ENCODE measurements at places on chromosomes 4 and X. TPM values are rescaled to one million over a fixed set of nuclear protein-coding genes. Genes with fewer than 3 reads are reported as not detected.

- no peak overlapping the region for H3K4me3 ChIP-seq
- H3K36me3 ChIP-seq: no peaks in the 10 kb centered on the region
- H3K27ac ChIP-seq: no peak overlapping the region
- no peaks in the 10 kb centered on the region for H3K27me3 ChIP-seq
- peak; percentile 0 for DNase-seq
Measured at GRCh38 chrX:93422693-93423092, 250.7 kb downstream of the NAP1L3 start.

DNA sequence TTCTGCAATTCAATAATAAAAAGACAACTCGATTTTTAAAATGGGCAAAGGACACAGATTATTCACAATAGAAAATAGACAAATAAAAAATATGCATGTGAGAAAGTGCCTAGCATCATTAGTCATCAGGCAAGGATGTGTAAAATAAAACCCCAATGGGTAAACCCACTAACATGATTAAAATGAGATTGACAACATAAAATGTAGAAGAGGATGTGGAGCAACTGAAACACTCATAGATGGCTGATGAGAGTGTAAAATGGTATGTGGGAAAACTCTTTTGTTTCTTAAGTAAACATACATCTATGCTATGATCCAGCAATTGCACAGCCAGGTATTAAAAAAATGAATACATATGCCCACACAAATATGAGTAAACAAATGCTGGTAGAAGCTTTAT lies 177.6 kb downstream of the IQCM start:
- no peak overlapping the region for H3K4me3 ChIP-seq
- H3K4me1 ChIP-seq: no peaks in the 10 kb centered on the region
- H3K27me3 ChIP-seq: no peaks in the 10 kb centered on the region
- no peak for DNase-seq
- no peak overlapping the region for H3K27ac ChIP-seq

DNA sequence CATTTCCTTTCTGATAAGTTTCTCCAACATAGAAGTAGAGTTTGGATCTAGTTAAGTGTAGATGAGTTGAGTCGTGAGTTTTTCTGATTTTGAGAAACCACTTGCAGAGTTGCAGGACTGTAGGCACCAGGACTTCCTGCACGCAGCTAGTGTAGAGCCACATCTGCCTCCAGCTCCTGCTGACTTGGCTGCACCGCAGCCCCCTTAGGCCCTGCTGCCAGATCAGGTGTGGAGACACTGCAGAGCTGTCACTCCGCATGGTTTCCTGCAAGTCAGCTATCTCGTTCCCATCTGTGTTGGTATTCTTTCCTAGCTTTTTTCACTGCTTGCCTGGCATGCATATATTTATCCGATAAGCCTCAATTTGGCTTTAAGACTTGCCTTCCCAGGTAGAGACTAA lies 48.9 kb downstream of the PCDH7 start:
- no peaks in the 10 kb centered on the region for H3K27me3 ChIP-seq
- DNase-seq: no peak
- H3K36me3 ChIP-seq: no peaks in the 10 kb centered on the region
- no peaks in the 10 kb centered on the region for H3K4me1 ChIP-seq
- H3K27ac ChIP-seq: no peak overlapping the region
- no peak overlapping the region for H3K4me3 ChIP-seq

DNA sequence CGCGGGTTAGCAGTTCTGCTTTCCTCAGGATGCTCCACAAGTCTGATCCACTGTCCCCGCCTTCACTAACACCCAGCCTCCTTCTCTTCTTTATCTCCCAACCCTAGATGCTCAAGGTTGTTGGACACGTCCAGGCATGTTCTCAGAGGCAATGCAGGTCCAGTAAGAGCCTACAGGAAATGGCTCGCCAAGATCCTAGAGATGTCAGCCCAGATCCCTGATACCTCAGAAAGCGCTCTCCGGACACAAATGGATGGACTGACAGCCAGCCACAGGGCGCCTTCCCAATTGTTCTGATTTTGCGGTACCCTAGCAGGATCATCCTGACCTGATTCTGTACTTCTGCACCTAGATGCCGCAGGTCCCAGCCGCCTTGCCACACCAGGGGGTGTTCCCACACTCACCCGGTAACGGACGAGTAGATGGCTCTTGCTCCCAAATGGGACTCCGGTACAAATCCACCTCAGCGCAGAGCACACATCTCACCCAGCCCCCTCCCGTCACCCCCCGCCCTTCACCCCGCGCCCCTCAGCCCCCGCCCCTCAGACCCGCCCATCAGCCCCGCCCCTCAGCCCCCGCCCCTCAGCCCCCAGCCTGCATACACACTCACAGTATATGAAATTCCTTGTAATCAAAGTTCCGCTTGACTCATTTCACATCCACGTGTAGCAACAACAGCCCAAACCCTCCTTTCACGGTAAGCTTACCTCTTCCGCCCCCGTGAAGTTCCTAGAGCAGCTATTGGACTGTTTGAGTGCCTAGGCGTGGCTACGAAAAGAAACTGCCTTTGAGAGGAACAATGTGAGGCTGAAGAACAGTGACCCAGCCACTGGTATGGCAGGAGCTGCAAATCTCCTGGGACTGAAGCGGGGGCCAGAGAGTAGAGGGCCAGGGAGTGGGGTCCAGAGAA lies at the start of gene EDA2R:
Gene EDA2R, minus strand, starts transcription at position 488 of the 910 bp plus-strand sequence. CDS start 23,058 bp downstream, outside the sequence.
- peaks cover 38% of the 10 kb centered on the region for H3K4me1 ChIP-seq
- DNase-seq: peak; percentile 85
- no peaks in the 10 kb centered on the region for H3K36me3 ChIP-seq
- H3K27me3 ChIP-seq: no peaks in the 10 kb centered on the region
- peak within 1 kb of the TSS; percentile 74 for H3K4me3 ChIP-seq
- H3K27ac ChIP-seq: peak within 1 kb of the TSS; percentile 65

Gene SLC7A11
- total RNA-seq: 11.9 TPM

DNA sequence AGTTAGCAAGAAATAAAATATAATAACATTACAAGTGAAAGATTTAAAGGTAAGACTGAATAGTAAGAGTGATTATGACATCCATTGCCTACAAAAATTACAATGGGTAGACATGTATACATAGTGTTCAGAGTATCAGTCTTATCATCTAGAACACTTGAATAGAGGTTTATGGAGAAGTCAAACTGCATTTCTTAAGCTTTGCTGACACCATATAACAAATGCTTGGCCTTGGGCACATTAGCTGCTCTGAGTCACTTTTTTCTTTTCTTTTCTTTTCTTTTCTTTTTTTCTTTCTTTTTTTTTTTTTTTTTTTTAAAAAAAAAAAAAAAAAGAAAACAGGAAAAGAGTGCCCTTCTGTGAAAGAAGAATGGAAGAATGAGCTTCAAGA lies 220.0 kb downstream of the SPCS3 start:
- no peaks in the 10 kb centered on the region for H3K27me3 ChIP-seq
- no peaks in the 10 kb centered on the region for H3K36me3 ChIP-seq
- no peak for DNase-seq
- H3K27ac ChIP-seq: no peak overlapping the region
- no peak overlapping the region for H3K4me3 ChIP-seq

Gene UGT2B7
- 41.9 TPM for total RNA-seq

DNA sequence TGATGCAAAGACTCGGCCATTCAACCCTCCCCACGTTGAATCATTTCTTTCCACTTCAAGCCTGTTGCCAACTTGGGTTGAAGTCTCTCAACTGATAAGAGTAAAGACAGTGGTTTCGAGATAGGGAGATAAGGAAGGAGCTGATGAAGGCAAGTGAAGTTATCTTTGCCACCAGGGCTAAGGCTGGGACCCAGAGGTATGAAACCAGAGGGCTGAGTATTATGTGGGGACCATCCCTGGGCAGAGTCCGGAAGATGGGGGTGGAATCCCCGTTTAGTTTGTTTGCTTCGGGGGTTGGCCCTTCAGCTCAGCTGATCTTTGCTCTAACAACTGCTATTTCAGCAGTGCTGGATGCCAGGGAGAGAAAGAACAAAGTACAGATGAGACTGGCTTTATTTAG lies 2.3 kb upstream of the XPNPEP2 start:
- peak; percentile 39 for DNase-seq
- no peaks in the 10 kb centered on the region for H3K27me3 ChIP-seq
- H3K4me3 ChIP-seq: peak overlapping the region; percentile 33
- no peak overlapping the region for H3K27ac ChIP-seq
- H3K4me1 ChIP-seq: peaks cover 49% of the 10 kb centered on the region

Gene CLCN4
- total RNA-seq: 2.6 TPM

Gene FGG
- total RNA-seq: 2,423 TPM

Gene CSAG3
- total RNA-seq: not detected

GRCh38 chrX:150062292-150063137 lies 124.2 kb upstream of the EOLA2 start:
- no peaks in the 10 kb centered on the region for H3K36me3 ChIP-seq
- H3K27ac ChIP-seq: no peak overlapping the region
- no peaks in the 10 kb centered on the region for H3K27me3 ChIP-seq
- no peak for DNase-seq
- H3K4me3 ChIP-seq: no peak overlapping the region

GRCh38 chrX:124902953-124903352 lies 416.7 kb upstream of the TEX13C start:
- DNase-seq: no peak
- no peaks in the 10 kb centered on the region for H3K4me1 ChIP-seq
- H3K36me3 ChIP-seq: no peaks in the 10 kb centered on the region

Gene GLOD5
- total RNA-seq: 0.93 TPM

Gene GAGE2A
- not detected for total RNA-seq

- H3K4me3 ChIP-seq: no peak overlapping the region
- H3K27ac ChIP-seq: no peak overlapping the region
- no peaks in the 10 kb centered on the region for H3K36me3 ChIP-seq
- no peaks in the 10 kb centered on the region for H3K27me3 ChIP-seq
Measured at GRCh38 chr4:82057990-82058544, 315.7 kb downstream of the HNRNPD start.

Gene CCDC160
- total RNA-seq: not detected

DNA sequence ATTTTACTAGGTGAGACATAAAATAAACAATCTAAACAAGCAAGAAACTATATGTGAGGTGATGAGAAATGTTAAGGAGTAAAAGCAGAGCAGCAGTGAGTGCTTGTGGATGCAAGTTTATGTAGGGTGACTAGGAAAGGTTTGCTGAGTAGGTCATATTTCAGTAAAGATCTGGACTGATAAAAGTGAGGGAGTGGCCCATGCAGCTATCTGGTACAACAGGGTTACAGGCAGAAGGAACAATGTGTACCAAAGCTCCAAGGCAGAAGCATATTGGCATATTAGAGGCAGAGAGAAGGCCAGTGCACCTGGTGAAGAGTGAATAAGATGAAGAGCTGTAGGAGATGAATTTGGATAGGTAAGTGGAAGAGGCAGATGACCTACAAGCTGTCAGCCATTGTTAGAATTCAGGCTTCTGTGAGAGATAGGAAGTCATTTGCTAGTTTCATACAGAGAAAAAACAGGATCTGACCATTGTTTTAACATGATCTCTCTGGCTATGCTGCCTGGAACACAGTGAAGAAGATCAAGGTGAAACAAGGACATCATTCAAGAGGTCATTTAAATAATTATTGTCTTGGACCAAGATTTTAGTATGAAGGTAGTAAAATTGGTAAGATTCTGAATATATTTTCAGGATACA lies 274.6 kb downstream of the ANKRD50 start:
- no peaks in the 10 kb centered on the region for H3K27me3 ChIP-seq
- H3K27ac ChIP-seq: no peak overlapping the region
- H3K4me1 ChIP-seq: no peaks in the 10 kb centered on the region
- DNase-seq: no peak
- H3K4me3 ChIP-seq: no peak overlapping the region

- H3K4me3 ChIP-seq: no peak overlapping the region
- H3K27ac ChIP-seq: no peak overlapping the region
- H3K36me3 ChIP-seq: 0 out of 3 replicates have a peak, but pooled peaks cover 3% of the 10 kb centered on the region
- H3K27me3 ChIP-seq: no peaks in the 10 kb centered on the region
- H3K4me1 ChIP-seq: peaks cover 24% of the 10 kb centered on the region
Measured at GRCh38 chrX:129846716-129847115, 3.0 kb upstream of the ZDHHC9 start.

Gene SLC6A14
- 43.2 TPM for total RNA-seq

Gene HSFX2
- not detected for total RNA-seq

- H3K27me3 ChIP-seq: no peaks in the 10 kb centered on the region
- no peak for DNase-seq
- H3K4me1 ChIP-seq: no peaks in the 10 kb centered on the region
- H3K36me3 ChIP-seq: no peaks in the 10 kb centered on the region
Measured at GRCh38 chrX:53456254-53456653, 22.1 kb upstream of the HSD17B10 start.

- no peaks in the 10 kb centered on the region for H3K36me3 ChIP-seq
- H3K4me1 ChIP-seq: no peaks in the 10 kb centered on the region
- no peak overlapping the region for H3K27ac ChIP-seq
Measured at GRCh38 chr4:59247032-59247431, 1953.1 kb upstream of the ADGRL3 start.

- H3K27ac ChIP-seq: no peak overlapping the region
- no peak overlapping the region for H3K4me3 ChIP-seq
- no peak for DNase-seq
- H3K27me3 ChIP-seq: no peaks in the 10 kb centered on the region
Measured at GRCh38 chr4:76659103-76659490, 224.1 kb downstream of the SHROOM3 start.

Gene CXorf38
- total RNA-seq: 6.7 TPM

GRCh38 chrX:153934148-153934761 lies 582 bp downstream of the NAA10 start:
- H3K4me3 ChIP-seq: peak overlapping the region; percentile 81
- peaks cover 13% of the 10 kb centered on the region for H3K4me1 ChIP-seq
- peak overlapping the region; percentile 40 for H3K27ac ChIP-seq
- no peaks in the 10 kb centered on the region for H3K27me3 ChIP-seq
- H3K36me3 ChIP-seq: 0 out of 3 replicates have a peak, but pooled peaks cover 8% of the 10 kb centered on the region
- no peak for DNase-seq

DNA sequence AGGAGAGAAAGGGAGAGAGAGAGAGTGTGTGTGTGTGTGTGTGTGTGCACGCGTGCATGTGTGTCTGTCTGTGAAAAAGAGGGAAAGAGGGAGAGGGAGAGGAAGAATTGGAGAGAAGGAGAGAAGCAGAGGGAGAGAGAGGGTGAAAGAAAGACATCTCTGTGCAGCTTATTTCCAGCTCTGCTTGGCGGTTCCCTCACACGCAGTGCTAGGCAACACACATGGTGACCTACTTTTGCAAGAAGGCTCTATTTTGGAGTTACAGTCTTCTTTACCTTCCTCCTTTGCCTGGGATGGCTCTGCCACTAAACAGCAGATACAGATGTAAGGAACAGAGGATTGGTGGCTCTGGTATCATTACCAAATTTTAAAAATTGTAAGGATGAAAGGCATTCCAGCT lies 40.1 kb downstream of the SLC16A2 start:
- no peak for DNase-seq
- H3K27me3 ChIP-seq: no peaks in the 10 kb centered on the region

GRCh38 chrX:136032370-136032769 lies 47.1 kb downstream of the SLC9A6 start:
- H3K4me1 ChIP-seq: no peaks in the 10 kb centered on the region
- no peak overlapping the region for H3K4me3 ChIP-seq
- no peaks in the 10 kb centered on the region for H3K27me3 ChIP-seq
- H3K27ac ChIP-seq: no peak overlapping the region
- DNase-seq: no peak

DNA sequence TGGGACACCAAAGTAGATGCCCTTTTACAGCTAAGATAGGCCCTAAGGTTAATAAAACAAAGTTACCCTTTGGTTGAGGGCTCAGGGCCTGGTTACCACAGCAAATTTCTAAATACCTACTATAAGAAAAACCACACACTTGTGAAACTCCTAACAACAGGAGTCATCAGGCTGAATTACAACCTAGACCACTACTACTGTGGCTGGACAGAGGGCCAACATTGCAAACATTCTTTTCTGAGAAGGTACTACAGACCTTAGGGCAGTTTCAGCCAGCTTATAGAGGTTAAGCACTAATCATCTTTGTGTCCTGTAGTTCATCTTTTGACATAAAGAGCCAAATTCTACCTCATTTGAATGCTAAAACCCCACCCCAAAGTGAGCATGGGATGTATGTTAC lies 504.0 kb downstream of the RAPGEF2 start:
- no peak overlapping the region for H3K27ac ChIP-seq
- H3K36me3 ChIP-seq: no peaks in the 10 kb centered on the region
- H3K4me1 ChIP-seq: no peaks in the 10 kb centered on the region
- H3K27me3 ChIP-seq: no peaks in the 10 kb centered on the region
- no peak overlapping the region for H3K4me3 ChIP-seq
